ENCODE measurements at places on chromosomes 16 and 17.

DNA sequence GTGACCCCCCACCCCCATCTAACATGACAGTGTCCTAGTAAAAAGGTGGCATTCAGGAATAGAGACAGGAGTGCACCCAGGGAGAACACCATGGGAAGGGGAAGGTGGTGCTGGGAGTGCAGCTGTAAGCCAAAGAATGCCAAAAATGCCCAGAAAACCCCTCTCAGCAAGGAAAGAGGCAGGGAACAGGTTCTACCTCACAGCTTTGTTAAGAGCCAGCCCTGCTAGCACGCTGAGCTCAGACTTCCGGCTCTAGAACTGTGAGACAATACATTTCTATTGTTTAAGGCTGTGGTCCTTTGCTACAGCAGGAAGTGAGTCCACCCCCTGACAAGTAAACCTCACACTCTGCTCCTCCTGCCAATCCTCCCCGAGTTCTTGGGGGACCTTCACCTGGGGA is 302.4 kb upstream of the N4BP1 start:
- no peak for DNase-seq

DNA sequence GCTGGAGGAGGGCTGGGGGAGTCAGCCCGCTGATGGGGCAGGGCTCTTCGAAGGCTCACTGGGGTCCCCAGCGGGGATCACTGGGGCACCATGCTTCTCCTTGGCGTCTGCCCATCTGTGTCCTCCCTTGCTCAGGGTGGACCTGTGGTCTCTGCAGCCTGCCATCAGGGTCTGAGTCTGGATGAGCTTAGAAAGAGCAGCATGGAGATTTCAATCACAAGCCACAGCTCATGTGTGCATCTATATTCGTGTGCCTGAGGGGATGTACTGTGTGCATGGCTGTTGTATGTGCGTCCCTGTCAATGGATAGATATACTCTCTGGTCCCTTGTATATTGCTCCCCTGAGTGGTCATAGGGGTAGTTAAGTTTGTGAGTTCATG is 126.6 kb upstream of the SDK2 start:
- no peak for DNase-seq

DNA sequence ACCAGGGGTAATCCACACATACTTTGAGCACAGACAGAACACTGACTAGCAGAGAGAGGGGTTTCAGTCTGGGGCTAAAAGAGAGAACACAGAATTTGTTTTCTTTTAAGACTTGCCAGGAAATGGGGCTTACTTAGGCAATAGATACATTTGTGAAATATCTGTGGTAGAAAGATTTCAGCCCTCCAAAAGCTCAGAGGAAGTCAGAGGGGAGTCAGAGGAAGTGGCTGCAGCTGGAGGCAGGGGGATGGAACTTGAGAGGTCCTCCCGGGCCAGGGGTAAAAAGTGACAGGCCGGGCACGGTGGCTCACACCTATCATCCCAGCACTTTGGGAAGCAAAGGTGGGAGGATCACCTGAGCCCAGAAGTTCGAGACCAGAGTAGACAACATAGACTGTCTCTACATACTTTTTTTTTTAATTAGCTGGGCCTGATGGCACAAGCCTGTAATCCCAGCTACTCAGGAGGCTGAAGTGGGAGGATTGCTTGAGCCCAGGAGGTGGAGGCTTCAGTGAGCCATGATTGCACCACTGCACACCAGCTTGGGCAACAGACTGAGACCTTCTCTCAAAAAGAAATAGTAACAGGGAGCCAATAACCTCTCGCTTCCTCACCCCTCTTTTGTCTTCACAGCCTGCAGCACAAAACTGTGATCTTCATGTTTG is 49.9 kb downstream of the NLRC5 start:
- no peak for DNase-seq

GRCh38 chr17:28159004-28159403 is 116.5 kb downstream of the NLK start:
- no peak for DNase-seq

DNA sequence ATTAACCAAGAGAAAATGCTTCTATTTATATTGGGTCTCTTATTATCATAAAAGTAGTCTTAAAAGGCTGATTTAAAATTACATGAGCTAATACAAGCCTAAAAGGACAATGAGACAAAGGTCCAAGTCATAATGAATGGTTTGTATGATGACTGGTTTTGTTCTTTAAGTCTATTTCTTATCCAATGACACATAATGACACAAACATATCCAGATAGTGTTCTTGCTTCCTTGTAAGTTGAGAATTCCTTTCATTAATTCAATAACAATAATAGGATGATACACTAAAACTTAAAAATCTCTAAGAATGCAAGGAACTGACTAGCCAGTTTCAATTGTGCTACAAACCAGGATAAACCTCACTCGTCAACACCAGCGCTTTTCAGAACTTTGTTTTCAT is 244.1 kb downstream of the CEP112 start:
- DNase-seq, result no peak

DNA sequence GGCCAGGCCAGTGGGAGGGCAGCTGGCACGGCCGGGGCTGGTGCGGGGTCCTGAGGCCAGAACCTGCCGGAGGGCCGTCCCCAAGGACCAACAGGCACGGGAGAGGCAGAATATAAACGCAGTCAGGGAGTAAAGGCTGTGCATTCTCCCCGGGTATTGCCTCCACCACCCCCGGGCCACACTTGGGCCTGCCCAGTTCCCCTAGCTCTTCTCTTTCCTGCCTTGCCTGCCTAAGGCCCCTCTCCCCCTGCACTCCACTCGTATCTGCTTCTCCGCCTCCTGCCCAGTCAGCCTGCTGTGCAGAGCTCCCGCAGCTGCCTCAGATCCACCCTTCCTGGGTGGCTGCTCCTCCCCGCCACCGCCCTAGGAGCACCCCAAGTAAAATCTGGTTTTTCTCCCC is 5.0 kb upstream of the RPH3AL start:
- no peak for DNase-seq

- DNase-seq, result peak; percentile 46
These were observed 59.0 kb downstream of the TANGO6 start for GRCh38 chr16:68902003-68902968.

DNA sequence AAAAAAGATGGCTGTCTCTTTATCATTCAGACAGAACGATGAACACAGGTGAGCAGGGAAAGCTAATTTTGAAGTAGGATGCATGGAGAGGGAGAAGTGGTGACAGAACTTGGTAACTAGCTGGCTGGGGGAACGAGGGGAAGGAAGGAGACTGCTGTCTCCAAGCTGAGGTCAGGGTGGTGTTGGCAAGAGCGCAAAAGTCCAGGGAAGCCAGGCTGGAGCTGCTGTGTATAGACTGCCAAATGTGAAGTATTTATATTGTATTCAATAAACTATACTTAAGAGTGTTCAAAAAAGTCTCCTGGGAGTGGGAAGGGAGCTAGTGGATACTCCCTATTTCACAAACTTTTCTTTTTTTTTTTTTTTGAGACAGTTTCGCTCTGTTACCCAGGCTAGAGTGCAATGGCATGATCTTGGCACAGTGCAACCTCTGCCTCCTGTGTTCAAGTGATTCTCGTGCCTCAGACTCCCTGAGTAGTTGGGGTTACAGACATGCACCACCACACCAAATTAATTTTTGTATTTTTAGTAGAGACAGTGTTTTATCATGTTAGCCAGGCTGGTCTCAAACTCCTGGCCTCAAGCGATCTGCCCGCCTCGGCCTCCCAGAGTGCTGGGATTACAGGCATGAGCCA is 8.2 kb downstream of the TMEM106A start:
- DNase-seq, result no peak

- DNase-seq, result no peak
These were observed 238.7 kb downstream of the GSG1L start for GRCh38 chr16:27824786-27825185.

GRCh38 chr17:66620528-66620927 is 214.4 kb upstream of the CACNG5 start:
- DNase-seq, result no peak

DNA sequence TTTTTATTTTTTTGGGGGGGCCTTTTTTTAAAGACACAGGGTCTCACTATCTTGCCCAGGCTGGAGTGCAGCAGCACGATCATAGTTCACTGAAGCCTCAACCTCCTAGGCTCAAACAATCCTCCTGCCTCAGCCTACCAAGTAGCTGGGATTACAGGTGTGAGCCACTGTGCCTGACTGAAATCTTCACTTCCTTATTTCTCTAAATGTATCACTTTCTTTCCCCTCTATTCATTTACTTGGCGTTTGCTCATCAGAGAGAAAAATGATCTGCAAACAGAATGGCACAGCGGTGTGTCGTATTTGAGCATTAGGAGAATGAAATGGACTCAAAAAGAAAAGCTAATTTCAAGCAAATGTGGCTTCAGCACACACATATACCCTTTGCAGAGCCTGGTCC is 44.3 kb upstream of the CDH5 start:
- no peak for DNase-seq

- DNase-seq, result no peak
These were observed 27.1 kb upstream of the SSTR5 start for GRCh38 chr16:1045310-1045992.

- DNase-seq, result no peak
These were observed 22.8 kb downstream of the PRKCB start for GRCh38 chr16:23858542-23858941.

- DNase-seq, result no peak
These were observed 204.0 kb upstream of the CCL2 start for GRCh38 chr17:34051046-34051445.

GRCh38 chr16:81060576-81061306 is 16.3 kb downstream of the C16orf46 start:
- no peak for DNase-seq

DNA sequence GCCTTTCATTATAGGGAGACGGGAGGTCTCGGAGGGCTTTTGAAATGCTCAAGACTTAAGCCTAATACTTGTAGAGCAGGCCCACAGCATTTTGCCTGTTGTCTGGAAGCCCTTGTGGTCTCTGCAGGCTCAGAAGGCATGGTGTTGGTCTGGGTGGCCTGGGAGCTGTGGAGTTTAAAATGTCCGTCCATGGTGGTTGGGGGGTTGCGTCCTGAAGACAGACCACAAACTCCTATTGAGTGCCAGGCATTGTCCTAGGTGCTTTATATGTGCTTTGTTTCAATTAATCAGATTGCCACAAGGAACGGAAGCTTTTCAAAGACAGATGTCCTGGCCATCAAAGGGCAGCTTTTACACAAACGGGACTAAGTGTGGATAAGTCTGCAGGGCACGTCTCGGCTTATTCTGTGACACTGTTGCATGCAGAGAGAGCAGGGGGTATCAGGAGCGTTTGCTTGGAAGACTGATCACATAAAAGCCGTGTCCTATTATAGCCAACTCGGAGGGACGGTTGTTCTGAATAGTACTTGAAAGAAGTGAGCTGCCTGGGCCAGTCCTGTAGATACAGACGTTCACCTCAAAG is 7.8 kb downstream of the NTN1 start:
- no peak for DNase-seq

- no peak for DNase-seq
These were observed 144.6 kb upstream of the PLCG2 start for GRCh38 chr16:81634380-81635062.

- DNase-seq, result no peak
These were observed 316.9 kb downstream of the HAPSTR1 start for GRCh38 chr16:9408297-9408878.

DNA sequence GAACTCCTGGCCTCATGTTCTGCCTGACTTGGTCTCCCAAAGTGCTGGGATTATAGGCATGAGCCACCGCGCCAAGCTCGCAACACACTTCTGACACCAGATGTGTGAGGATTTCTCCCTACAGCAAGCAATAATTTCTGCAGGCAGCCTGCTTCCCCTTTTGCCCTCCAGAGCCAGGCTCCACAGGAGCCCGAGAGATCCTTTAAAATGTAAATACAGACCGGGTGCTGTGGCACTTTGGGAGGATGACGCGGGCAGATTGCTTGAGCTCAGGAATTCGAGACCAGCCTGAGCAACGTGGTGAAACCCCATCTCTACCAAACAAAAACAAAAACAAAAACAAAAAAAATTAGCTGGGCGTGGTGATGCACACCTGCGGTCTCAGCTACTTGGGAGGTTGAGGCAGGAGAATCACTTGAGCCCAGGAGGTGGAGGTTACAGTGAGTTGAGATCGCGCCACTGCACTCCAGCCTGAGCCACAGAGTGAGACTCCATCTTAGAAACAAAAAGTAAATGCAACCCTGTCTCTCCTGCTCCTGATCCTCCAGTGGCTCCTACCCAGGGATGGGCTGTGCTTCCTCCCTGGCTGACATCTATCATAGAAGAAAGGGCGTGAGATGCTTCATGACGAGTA is 14.7 kb downstream of the C16orf96 start:
- DNase-seq, result no peak

GRCh38 chr17:74917430-74917829 is 5.6 kb downstream of the USH1G start:
- DNase-seq, result no peak

DNA sequence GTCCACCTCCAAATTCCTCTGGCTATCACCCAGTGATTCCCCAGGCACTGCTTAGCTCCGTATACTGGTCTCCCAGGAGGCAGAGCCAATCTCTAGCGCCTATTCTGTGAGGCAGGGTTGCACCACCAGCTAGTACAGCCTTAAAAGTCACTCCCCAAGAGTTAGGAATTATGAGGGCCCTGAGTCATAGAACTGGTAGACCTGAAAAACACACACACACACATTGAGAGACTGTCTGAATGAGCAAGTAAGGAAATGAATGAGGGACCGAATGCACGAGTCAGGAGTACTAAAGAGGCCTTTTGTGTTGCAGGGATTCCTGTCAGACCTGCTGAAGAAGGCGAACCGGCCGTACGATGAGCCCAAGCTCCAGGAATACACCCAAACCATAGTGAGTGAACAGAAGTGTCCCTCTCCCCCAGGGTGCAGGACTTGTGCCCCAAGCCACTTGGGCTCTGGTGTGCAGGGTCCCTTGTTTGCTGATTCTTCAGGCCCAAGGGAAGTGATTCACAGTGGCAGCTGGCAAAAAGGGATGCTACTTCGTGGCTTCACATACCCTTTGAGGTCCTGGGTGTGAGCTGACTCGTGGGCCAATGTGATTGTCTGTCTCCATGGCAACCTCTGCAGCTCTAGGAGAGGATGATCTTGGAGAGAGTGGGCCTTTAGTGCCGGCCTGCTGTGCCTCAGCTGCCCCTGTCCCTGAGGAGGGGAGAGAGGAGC is 24.7 kb downstream of the CALB2 start:
- peak; percentile 10 for DNase-seq

DNA sequence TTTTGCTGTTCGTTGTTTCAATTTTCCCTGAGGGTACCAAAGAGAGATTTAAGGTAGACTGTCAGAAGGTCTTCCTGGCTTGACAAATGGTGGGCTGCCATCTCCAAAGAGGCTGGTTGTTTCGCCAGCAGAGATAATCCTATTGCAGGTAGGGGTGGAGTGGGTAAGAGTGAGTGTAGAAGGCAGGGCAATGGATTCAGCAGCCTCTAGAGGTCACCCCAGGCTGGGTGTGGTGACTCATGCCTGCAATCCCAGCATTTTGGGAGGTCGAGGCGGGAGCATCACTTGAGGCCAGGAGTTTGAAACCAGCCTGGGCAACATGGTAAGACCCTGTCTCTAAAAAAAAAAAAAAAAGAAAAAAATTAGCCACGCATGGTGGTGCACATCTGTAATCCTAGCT is 34.6 kb downstream of the DCAKD start:
- no peak for DNase-seq

- no peak for DNase-seq
These were observed 16.8 kb downstream of the ST6GALNAC2 start for GRCh38 chr17:76568811-76569221.

DNA sequence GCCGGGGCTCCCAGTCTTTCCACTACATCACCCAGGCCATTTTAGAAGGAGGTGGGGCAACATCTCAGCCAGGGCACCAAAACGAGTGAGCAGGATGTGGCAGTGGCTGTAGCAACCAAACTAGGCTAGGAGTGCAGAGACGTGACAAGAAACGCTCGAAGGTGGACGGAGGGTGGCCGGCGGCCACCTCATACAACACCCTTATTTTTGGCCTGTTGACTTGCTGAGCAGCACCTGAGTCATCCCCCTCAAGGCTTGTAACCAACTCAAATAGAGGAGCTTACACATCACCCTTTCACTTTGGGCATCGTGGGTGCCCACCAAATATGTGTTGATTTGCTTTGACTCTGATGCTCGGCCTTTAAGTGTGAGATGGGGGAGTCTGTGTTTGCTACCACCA is 23.7 kb upstream of the SOX9 start:
- DNase-seq, result no peak

Data from AG09309 (cell line).